ENCODE measurements at places on chromosomes 3 and 15.

GRCh38 chr3:108215871-108216270 lies 6.4 kb downstream of the IFT57 start:
- DNase-seq = no peak

DNA sequence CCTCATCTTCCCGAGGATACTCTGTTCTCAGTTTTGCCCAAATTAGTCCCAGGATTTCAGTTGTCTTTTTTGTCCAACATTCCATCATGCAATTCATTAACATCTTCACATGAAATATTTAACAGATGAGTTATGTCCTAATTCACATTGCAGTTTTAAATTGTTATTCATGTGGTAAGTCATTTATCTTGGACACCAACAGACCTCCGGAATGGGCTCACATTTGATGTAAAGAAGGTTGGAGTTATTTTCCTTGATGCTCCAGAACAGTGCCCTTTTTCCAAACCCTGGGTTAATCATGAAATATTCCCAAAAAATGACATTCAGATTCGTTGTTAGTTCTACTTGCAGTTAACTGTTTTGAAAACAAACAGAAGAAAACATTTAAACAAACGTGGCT lies 32.8 kb upstream of the LRTM1 start:
- DNase-seq = no peak

DNA sequence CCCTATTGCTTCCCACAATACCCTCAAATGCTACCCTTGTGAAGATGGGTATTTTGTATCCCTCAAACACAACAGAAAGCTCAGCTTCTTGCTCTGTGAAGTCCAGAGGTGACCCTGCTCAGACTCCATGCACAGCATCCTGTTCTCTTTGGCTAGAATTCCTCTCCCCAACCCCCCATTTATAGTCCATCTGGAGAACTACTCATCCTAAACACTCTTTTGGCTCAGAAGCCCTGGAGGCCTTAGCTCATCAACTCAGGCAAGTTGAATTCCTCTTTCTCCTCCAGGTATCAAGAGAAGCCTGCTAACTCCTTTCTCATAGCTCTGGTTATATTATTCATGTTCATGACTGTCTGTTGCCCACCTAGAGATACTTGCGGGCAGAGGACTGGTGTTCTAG lies 18.3 kb upstream of the GASK1A start:
- DNase-seq = no peak

DNA sequence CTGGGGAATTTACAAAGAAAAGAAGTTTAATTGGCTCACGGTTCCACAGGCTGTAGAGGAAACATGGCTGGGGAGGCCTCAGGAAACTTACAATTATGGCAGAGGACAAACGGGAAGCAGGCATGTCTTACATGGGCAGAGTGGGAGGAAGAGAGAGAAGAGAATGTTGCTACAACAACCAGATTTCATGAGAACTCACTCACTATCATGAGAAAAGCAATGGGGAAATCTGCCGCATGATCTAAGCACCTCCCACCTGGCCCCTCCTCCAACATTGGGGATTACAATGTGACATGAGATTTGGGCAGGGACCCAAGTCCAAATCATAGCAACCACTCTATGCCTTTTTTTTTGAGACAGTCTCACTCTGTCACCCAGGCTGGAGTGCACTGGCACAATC lies 28.8 kb downstream of the PCNP start:
- DNase-seq = no peak

GRCh38 chr3:76997733-76998132 lies 42.2 kb upstream of the ROBO2 start:
- no peak for DNase-seq

GRCh38 chr3:15367059-15367458 lies 34.7 kb upstream of the SH3BP5 start:
- DNase-seq = no peak

GRCh38 chr3:95705786-95706418 lies 1108.5 kb upstream of the EPHA6 start:
- peak; percentile 24 for DNase-seq

- DNase-seq = no peak
These were observed 2.6 kb downstream of the GPR160 start for GRCh38 chr3:170040418-170040817.

GRCh38 chr15:34366271-34367065 lies 528 bp downstream of the LPCAT4 start:
- peak; percentile 64 for DNase-seq

DNA sequence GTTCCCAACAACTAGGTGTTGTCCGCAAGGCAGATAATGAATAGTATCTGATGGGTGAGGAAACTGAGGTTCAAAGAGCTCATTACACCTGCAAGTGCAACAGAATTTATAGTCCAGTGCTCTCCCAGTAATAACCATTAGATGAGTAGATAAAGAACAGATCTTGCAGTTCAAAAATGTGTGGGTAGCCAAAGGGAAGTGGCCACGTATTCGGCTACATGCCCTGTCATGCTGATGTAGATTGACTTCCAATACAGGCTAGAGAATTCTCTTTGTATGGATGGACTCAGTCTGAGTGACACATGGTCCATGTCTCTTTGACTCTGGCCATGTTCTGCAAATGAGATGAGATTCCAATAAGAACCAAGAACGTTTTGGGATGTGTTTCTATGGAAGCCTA lies 187.9 kb upstream of the LPP start:
- DNase-seq = no peak

DNA sequence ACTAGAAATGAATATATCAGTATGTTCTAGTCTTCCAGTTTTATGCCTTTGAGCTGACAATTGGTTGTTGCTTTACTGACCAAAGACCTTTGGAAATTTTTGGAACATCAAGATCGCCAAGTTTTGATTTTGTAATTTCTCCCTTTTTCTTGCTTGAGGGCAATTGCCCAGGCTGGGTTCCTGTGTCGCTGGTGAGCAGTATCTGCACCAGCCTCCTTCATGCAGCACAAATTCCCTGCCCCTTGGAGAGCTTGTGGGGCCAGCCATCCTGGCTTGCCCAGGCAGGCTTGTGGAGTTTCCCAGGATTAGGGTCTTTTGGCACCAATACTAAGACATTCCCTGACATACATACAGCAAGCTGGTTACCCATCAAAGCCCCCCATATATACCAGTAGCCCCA lies 37.9 kb upstream of the HACD2 start:
- DNase-seq = no peak

GRCh38 chr15:90709278-90709677 lies 7.9 kb upstream of the BLM start:
- DNase-seq = no peak
